Spleen (tissue), 13 donors: ENCODE measurements at places on chromosomes 6 and 20. TPM values are rescaled to one million over a fixed set of nuclear protein-coding genes. Genes with fewer than 3 reads are reported as not detected.
A peak's percentile ranks its signal among the peaks of the same experiment; 100 is the strongest.

- H3K27me3 ChIP-seq, result no peaks in the 10 kb centered on the region
- no peaks in the 10 kb centered on the region for H3K36me3 ChIP-seq
Measured at GRCh38 chr6:41215777-41216176, 12.4 kb upstream of the TREML4 start.

GRCh38 chr6:34027445-34027936 lies 118.4 kb downstream of the GRM4 start:
- H3K27me3 ChIP-seq, result no peaks in the 10 kb centered on the region
- H3K36me3 ChIP-seq, result no peaks in the 10 kb centered on the region
- H3K4me1 ChIP-seq, result no peaks in the 10 kb centered on the region

- no peak for DNase-seq
- H3K36me3 ChIP-seq, result no peaks in the 10 kb centered on the region
- peak overlapping the region; percentile 67 for H3K27ac ChIP-seq
- H3K4me1 ChIP-seq, result peaks cover 61% of the 10 kb centered on the region
- no peak overlapping the region for H3K4me3 ChIP-seq
- no peaks in the 10 kb centered on the region for H3K27me3 ChIP-seq
Measured at GRCh38 chr20:50470264-50470858, 39.8 kb upstream of the PTPN1 start.

- peak overlapping the region; percentile 17 for H3K27ac ChIP-seq
- DNase-seq, result no peak
- H3K27me3 ChIP-seq, result no peaks in the 10 kb centered on the region
- no peak overlapping the region for H3K4me3 ChIP-seq
- no peaks in the 10 kb centered on the region for H3K36me3 ChIP-seq
Measured at GRCh38 chr6:134347885-134348805, 30.2 kb upstream of the SGK1 start.

GRCh38 chr6:72665599-72665998 lies 43.7 kb downstream of the KCNQ5 start:
- no peaks in the 10 kb centered on the region for H3K36me3 ChIP-seq
- H3K4me1 ChIP-seq, result no peaks in the 10 kb centered on the region
- DNase-seq, result no peak
- no peak overlapping the region for H3K4me3 ChIP-seq
- no peak overlapping the region for H3K27ac ChIP-seq

- no peak overlapping the region for H3K4me3 ChIP-seq
- H3K27ac ChIP-seq, result no peak overlapping the region
- H3K4me1 ChIP-seq, result no peaks in the 10 kb centered on the region
- H3K27me3 ChIP-seq, result no peaks in the 10 kb centered on the region
Measured at GRCh38 chr6:129289442-129289841, 406.5 kb downstream of the LAMA2 start.

DNA sequence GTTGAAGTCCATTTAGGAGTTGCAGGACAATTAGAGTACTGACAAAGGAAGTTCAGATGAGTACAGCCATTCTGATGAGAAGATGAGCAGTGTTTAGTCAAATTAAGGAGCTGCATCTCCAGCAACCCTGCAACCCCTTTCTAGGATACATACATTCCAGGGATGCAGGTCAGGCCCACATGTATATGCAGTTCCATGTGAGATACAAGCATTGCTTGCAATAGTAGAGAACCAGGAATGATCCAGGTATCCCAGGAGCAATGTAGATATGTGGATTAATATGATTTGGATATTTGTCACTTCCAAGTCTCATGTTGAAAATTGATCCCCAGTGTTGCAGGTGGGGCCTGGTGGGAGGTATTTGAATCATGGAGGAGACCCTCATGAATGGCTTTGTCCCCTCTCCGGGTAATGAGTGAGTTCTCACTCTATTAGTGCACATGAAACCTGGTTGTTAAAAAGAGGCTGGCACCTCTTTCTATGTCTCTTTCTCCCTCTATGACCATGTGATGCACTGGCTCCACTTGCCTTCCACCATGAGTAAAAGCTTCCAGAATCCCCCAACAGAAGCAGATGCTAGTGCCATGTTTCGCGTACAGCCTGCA lies 6.4 kb downstream of the HLA-DPA1 start:
- H3K36me3 ChIP-seq, result peaks cover 35% of the 10 kb centered on the region
- DNase-seq, result no peak
- H3K27me3 ChIP-seq, result no peaks in the 10 kb centered on the region
- H3K4me1 ChIP-seq, result peaks cover 13% of the 10 kb centered on the region
- H3K4me3 ChIP-seq, result no peak overlapping the region
- H3K27ac ChIP-seq, result no peak overlapping the region

- peaks cover 49% of the 10 kb centered on the region for H3K4me1 ChIP-seq
- H3K27me3 ChIP-seq, result no peaks in the 10 kb centered on the region
- DNase-seq, result peak; percentile 94
- peak overlapping the region; percentile 51 for H3K4me3 ChIP-seq
- H3K27ac ChIP-seq, result peak overlapping the region; percentile 98
Measured at GRCh38 chr6:26205161-26205624, 118.0 kb downstream of the HFE start.

DNA sequence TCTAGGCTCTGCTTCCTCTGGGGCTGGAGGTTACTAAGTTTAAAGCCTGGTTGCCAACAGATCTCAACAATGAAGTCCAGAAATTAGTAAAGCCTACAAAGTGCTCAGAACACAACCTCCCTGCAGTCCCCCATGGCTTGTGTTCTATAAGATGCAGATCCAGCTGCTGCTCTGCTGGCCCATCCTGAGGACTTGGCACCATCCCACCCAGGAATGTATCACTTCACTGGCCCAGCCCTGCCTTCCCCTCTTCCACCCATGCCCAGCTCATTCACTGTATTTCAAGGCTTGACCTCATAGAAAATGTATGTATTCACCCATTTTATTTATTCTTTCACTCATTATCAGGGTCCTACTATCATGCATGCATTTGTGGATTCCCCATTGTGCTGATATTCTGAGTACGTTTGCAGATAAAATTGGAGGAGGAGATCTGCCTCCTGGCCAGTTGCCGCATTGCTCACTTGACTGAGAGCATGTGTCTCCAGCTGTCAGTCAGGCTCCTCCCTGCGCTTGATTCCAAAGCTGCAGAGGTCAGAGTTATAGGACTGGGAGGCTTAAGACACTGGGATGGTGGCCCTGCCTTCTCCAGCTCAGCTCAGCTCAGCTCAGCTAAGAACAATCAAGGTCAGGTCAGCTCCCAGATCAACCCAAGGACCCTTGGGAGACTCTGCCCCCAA lies 104.8 kb downstream of the MAFB start:
- no peaks in the 10 kb centered on the region for H3K27me3 ChIP-seq
- DNase-seq, result no peak
- peaks cover 24% of the 10 kb centered on the region for H3K4me1 ChIP-seq
- no peaks in the 10 kb centered on the region for H3K36me3 ChIP-seq

GRCh38 chr6:23905133-23905815 lies 220.7 kb upstream of the NRSN1 start:
- no peaks in the 10 kb centered on the region for H3K27me3 ChIP-seq
- H3K4me1 ChIP-seq, result no peaks in the 10 kb centered on the region
- H3K36me3 ChIP-seq, result no peaks in the 10 kb centered on the region
- H3K27ac ChIP-seq, result no peak overlapping the region
- no peak overlapping the region for H3K4me3 ChIP-seq

APCDD1L gene
- not detected for total RNA-seq

PRDM13 gene
- not detected for total RNA-seq

ERVFRD-1 gene
- not detected for total RNA-seq

LIME1 gene
- 42.9 TPM for total RNA-seq

PRND gene
- not detected for total RNA-seq
